Natural killer cell treated with Interleukin-12 subunit alpha and Interleukin-12 subunit beta and Interleukin-15 and Interleukin-18, amount 100 ng/mL, for 72 hours (primary cell): ENCODE measurements at places on chromosomes 7 and 10. TPM values are rescaled to one million over a fixed set of nuclear protein-coding genes. Genes with fewer than 3 reads are reported as not detected.

GRCh38 chr10:72186258-72186981, 29.4 kb upstream of the ANAPC16 start:
- no peak for DNase-seq

GRCh38 chr10:49300140-49300974, 1.4 kb downstream of the C10orf71 start:
- no peak for DNase-seq

DNA sequence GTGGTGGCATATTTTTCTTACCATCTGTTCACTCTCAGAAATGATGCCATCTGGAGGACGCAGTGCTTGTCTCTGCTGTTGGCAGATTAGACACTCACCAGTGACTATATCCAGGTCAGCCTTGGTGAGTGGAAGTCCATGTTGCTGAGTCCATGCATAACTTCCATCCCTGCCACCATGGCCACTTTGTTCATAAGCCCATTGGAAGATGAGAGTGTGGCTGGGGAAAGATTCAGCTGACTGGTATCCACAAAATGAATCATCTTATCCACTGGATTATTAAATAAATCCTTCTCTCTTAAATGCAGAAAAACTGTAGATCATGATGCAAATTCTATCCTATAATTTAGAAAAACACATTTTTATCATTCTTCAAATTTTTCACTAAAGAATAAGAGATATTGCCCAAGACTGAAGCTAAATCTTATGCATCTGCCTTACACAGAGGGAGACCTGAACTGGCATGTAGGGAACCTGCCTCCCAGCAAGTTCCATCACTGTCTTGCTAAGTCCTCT, 726.9 kb downstream of the TNS3 start:
- no peak for DNase-seq

GRCh38 chr7:92737706-92738105, 98.7 kb downstream of the CDK6 start:
- DNase-seq = no peak

GRCh38 chr7:141409801-141410329, 141.3 kb upstream of the AGK start:
- no peak for DNase-seq

- DNase-seq = no peak
Observed at GRCh38 chr7:77383333-77383740, 32.8 kb downstream of the GSAP start.

DNA sequence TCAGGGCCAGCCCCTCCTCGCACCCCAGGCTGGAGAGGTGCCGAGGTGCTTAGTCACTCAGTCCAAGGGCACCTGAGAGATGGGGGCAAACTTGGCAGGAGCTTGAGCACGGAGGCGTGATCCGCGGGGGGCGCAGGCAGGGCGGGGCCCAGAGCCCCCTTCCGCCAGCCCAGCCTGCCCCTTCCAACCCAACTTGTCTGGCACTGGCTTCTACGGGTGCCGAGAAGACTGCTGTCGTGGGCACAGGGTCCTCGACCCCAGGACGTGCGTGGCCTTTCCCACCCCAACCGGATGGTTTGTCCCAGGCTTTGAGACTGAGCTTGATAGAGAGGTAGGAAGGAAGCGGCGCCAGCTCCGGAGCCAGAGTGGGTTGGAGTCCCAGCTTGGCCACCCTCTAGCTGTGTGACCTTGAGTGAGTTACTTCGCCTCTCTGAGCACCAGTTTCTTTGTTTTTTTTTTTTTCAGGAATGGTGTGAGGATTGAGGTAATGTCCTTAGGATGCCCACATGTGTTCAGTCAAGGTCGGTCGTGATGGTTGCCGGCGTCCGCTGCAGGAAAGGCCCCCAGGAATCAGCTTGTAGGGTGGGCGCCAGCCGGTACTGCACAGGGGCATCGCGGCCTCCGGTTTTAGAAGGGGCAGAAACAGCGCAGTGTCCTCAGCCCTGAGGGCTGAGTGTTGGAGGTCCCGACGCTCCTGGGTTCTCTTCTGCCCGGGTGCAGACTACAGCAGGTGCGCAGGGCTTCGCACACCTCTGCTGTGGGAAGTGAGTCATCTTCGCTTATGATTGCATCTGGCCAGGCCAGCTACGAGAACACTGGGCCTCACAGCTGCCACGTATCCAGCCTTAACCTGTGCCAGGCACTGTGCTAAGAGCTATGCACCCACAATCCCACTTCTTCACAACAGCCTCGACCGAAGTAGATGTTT, 28.6 kb upstream of the VAX1 start:
- DNase-seq = no peak

DNA sequence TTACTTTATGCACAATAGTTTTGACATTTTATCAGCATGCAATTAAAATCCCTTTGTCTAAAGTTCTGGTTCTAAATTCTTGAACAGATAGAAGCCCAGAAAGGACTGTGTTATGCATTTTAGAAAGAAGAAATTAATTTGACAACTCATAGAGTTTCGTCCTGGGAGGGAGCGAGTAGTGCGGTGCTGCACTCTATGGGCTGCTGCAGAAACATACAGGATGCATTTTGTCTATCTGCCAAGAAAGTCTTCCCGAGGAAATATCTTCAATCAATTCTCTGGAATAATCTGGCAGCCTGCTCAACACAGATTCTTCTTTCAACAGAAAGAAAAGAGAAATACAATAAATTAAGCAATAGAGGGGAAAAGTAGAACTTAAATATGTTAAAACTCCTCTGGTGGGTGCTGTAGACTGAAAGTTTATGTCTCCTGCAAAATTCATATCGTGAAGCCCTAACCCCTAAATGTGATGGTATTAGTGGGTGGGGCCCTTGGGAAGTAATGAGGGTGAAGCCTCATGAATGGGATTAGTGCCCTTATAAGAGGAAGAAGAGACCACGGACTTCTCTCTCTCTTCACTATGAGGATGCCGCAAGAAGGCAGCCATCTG, 39.0 kb upstream of the IFRD1 start:
- no peak for DNase-seq

GRCh38 chr10:44814929-44815328, 96.2 kb upstream of the TMEM72 start:
- DNase-seq = no peak

DNA sequence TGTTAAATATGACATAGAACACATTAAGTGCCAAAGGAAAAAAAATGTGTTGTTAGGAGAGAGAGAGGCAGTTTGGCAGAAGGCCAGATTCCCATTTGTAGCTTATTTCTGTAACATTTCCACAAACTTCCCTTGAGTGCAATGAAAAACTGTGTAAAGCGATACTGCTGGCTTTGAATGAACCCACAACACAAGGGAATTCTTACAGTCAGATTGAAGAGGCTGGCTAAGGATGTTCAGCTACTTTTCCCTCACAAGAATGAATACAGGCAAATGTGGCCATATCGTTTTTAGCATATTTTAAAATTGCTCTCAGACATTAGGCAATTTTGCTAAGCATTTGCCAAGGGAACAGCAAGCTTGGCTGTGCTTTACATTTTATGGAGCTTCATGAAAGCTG, 614.1 kb upstream of the FZD8 start:
- no peak for DNase-seq

DNA sequence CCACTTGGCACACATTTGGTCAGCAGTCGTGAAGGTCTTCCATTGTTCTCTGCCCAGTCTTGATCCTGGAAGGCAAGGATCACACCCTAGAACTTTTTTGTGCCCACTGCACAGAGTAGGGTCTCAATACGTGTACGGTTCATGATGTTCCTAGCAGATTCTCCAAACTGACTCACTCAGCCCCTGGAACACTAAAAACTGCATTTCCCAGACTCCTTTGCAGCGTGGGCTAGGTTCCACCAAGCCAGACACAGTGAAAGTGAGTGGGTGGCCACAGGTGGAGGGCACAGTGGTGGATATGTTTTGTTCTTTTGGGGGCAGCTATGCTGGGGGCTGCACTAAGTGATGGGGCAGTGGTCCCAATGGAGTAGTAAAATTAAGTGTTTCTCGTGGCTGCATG, 1.5 kb upstream of the LHPP start:
- no peak for DNase-seq

- no peak for DNase-seq
Observed at GRCh38 chr10:3467052-3467951, 294.7 kb upstream of the PITRM1 start.

- no peak for DNase-seq
Observed at GRCh38 chr10:96153070-96153469, 23.0 kb downstream of the ZNF518A start.

DNA sequence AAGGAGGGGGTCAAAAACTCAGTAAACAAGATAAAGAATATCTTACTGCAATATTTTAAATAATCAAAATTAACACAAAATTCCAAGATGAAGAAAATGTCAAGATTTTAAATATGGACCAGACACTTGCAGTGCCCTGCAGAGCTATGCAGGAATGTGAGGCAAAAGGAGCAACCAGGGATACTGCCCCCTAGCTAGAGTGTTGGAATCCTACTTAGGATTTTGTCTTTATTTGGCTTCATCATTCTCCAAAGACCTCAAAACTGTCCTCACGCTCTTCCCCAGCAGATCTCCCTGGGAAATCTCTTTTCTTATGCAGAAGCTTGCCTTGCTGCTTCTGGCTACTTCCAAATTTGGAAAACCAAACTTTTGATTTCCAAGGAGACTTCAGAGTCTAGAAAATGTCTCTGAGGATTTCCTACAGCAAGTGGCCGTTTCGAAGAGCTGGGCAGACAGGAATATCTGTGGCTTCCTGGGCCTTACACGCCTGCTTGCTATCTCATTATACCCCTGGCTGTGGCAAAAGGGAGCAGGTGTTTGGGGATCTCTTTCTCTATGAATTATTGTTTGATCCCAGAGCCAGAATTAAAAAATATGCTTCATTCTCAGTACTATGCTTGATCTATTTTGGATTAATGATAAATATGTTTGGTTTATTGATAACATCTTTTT, 232.2 kb upstream of the BMPER start:
- DNase-seq = no peak

DNA sequence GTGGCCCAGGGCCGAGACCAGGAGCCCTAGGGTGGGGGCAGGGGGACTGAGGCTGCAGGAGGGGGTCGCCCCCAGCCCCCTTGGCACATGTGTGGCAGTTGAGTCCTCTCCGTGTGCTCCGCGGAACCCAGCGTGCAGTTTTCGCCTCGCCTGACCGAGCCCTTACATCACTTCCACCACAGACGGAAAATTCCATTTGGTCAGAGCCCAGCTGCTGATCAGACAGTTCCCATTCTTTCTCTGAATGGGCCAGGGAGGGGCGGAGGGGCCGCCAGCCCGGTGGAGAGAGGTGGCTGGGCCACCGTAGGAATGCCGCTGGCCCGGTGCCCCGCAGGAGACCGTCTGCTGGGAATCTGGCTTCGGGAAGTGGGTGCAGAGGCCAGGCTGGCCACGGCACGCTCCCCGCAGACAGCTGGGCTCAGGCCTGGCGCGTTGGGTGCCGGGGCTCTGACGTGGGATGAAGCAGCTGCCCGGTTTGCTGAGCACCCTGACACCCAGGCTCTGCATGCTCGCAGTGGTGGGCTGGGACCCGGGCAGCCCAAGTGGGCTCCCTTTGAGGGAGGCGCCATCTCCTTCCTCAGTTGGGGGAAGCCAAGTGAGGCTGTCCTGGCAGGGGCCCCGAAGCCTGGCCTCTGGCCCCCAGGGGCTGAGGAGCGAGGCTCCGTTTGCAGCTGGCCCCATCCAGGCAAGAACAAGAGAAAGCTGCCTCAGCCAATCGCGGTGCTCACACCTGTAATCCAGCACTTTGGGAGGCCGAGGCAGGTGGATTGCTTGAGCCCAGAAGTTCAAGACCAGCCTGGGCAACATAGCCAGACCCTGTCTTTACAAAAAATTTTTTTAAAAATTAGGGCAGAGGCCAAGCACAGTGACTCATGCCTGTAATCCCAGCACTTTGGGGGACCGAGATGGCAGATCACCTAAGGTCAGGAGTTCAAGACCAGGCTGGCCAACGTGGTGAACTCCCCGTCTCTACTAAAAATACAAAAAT, 9.9 kb downstream of the TTYH3 start:
- DNase-seq = no peak

DNA sequence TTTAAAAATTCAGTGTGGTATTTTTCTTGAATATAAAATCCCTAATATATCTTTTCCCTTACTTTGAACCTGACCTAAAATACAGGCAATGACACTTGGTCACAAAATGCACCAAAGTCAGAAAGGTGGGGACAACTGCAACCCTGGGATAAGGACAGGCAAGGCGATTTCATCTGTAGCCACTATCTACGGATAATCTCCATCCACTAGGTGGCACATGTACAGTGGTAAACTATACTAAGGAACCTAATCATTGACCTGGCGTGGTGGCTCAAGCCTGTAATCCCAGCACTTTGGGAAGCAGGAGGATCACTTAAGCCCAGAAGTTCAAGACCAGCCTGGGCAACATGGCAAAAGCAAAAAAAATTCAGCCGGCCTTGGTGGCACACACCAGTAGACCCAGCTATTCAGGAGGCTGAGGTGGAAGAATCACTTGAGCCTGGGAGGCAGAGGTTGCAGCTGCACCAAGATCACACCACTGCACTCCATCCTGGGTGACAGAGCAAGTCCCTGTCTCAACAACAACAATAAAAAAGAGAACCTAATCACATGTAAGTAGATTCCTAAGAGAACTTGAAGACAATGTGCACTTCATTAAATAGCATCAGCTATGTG, 98.9 kb downstream of the KMT2C start:
- DNase-seq = no peak

DNA sequence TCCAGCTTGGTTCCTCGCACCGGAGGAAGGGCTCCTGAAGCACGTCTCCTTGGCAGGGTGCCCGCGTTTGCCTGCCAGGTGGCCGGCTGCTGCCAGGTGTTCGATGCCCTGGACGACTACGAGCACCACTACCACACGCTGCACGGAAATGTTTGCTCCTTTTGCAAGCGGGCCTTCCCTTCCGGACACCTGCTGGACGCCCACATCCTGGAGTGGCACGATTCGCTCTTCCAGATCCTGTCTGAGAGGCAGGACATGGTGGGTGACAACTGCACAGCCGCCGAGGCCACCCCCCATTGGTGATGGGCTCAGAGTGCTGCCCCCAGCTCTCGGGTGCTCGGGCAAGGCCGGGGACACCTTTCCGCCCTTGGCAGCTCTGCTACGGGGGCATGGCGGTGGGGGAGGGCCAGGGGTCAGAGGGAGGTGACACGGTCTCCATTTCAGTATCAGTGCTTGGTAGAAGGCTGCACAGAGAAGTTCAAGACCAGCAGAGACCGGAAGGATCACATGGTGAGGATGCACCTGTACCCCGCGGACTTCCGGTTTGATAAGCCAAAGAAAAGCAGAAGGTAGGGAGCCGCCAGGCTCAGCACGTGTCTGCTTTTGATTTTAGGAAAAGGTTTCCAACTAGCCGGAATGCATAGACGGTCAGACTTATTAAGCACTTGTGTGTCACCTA, 1.1 kb downstream of the ZNF511 start:
- DNase-seq = no peak

Gene SH3PXD2A
- total RNA-seq = 7.6 TPM

Gene CNPY1
- not detected for total RNA-seq

Gene IFIT2
- total RNA-seq = 1.7 TPM

Gene GGCT
- total RNA-seq = 61.7 TPM

Gene HOXA7
- total RNA-seq = not detected

Gene NEUROD6
- total RNA-seq = not detected

Gene CCDC172
- total RNA-seq = not detected
